ENCODE measurements at places on chromosomes 16 and 17.

DNA sequence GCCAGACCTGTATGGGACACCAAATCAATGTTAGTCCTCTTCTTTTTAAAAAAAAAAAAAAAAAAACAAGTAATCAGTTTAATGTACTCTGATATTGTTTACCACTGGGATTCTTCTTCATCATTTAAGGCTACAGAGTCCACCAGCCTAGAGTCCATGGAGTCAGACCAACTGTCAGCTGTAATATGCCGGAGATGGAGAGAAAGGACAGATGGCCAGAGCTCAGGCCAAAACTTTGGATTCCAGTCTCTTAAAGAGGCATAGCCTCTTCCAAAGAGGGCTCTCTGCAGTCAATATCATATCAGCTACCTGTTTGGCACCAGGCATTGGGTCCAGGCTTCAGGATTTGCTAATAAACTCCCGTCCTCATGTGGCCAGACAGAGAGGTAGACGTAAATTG, 469.6 kb upstream of the HSBP1 start:
- DNase-seq = no peak

DNA sequence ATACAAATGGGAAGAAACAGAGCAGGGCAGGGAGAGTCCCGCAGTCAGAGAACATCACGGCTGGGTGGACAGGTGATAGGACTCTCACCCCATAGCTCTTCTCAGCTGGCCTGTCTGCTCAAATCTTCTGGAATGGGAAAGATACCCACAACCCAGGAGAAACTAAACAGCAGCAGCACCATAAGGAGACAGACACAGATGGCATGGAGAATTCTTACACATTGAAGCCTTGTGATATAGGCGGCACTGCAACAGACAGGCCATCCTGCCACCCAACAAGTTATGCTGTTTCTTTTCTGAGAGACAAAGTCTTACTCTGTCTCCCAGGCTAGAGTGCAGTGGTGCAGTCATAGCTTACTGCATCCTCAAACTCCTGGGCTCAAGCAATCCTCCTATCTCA, 8.6 kb upstream of the ANKRD40CL start:
- DNase-seq = no peak

DNA sequence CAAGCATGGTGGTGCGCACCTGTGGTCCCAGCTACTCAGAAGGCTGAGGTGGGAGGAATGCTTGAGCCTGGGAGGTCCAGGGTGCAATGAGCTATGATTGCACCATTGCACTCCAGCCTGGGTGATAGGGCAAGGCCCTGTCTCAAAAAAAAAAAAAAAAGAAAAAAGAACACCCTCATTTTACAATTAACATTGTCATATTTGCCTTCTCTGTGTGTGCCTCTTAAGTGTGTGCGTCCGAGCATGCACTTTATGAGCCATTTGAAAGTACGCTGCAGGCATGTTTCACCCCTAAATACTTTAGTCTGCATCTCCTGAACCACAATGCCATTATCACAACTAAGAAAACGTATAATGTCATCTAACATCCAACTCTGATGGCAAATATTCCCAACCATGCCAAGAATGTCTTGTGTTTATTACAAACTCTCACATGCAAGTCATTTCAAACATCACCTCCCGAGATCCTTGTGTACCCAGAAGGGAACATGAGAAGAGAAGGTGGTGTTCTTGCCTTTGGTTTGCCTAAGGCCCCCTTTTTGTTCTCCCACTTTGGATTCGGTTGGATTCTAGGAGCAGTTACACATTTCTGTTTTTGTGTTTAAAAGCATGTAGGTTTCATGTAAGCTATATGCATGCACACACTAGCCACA, 38.0 kb downstream of the CDH1 start:
- DNase-seq = no peak

DNA sequence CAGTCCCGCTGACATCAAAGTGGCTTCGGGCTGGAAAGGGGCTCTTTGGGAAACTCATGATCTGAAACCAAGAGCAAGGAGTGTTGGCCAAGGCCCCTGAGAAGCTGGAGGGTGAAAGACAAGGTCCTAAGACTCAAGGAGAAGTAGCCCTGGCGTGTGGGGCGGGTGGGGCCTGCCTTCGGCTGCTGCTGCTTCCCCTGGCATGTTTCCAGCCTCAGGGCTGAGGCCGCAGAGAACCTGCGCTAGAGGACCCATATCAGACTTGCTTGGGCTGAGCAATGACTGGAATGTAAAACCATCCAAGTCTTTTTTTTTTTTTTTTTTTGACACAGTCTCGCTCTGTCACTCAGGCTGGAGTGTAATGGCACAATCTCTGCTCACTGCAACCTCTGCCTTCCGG, 67.5 kb upstream of the GCSH start:
- no peak for DNase-seq

- no peak for DNase-seq
Observed at GRCh38 chr16:4110680-4111079, 5.6 kb downstream of the ADCY9 start.

DNA sequence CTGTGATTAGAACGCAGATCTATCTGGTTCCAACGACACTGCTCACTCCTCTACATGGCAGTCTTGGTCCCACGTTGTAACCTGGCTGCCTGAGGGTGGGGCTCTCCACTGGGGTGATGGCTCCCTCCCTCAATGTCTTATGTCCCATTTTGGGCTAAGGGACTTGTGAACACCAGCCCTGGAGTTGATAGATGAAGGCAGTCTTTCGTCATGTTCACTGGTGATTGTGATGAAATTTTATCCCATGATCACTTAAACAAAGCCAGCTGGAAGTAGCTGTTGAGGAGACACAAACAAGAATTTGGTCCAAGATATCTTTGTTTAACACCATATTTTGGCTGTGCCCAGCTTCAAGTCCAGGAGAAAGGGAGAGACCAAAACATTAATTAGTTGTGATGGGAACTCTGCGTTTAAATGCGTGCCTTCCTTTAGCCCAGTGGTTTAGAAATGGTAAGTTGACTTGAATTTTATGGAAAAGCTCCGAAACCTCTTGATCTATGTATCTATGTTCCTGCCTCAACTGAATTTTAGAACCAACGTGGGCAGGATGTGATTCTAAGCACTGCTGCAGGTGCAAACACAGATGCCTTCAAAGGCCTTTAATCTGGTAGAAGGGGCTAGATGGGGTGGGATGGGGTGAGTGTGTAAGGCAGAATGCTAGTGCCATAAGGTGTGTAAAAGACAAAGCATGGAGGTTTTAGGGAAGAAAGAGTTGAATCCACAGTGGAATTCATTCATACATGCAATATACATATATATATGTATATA, 186.8 kb upstream of the IRX3 start:
- DNase-seq = no peak

GRCh38 chr16:20904507-20905081, 4.0 kb downstream of the LYRM1 start:
- no peak for DNase-seq

DNA sequence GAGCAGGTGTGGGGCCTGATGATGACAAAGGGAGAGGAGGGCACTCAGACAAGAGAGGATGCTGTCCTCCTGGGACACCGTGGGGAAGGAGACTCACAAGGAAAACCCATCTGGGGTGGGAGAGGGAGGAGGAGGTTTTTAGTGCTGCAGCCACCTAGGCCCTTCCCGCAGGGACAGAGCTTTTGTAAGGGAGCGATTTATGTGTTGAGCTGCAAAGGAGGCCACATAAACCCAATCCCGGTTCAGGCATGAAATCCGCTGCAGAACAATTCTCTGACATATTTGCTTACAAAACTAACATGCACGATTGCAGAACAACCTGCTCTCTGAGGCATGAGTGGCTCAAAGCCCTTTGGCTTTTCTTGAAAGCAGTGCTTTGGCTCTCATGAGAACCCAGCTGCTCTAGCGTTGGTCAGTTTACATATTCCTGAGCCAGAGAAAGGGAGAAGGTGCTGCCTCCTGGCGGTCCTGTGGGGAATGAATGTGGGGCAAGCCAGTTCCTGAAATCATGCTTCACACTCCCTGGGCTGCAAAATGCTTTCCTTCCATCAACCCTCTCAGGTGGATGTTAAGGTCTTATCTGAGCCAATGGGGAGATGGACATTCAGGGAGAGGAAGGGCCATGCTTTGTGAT, 122.4 kb upstream of the NLRP1 start:
- DNase-seq = peak; percentile 29

DNA sequence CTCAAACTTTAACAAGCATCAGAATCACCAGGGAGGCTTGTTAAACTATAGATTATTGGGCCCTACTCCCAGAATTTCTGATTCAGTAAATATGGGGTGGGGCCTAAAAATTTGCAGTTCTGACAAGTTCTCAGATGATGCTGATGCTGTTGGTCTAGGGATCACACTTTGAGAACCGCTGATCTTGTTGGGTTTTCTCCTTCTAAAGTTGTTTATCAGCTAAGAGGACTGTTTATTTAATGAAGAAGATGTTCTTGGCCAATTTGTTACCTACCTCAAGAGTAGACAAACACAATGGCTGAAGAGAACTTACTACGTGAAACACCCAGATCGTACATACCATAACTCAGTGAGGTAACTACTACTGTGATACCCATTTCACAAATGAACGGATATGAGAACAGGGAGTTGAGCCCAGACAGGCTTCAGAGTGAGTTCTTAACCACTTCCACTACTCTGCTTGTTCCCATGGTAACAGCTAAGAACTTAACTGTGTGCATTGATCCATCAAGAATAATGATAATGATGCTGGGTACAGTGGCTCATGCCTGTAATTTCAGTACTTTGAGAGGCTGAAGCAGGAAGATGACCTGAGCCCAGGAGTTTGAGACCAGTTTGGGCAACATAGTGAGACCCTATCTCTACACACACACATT, 85.3 kb upstream of the NSRP1 start:
- no peak for DNase-seq

DNA sequence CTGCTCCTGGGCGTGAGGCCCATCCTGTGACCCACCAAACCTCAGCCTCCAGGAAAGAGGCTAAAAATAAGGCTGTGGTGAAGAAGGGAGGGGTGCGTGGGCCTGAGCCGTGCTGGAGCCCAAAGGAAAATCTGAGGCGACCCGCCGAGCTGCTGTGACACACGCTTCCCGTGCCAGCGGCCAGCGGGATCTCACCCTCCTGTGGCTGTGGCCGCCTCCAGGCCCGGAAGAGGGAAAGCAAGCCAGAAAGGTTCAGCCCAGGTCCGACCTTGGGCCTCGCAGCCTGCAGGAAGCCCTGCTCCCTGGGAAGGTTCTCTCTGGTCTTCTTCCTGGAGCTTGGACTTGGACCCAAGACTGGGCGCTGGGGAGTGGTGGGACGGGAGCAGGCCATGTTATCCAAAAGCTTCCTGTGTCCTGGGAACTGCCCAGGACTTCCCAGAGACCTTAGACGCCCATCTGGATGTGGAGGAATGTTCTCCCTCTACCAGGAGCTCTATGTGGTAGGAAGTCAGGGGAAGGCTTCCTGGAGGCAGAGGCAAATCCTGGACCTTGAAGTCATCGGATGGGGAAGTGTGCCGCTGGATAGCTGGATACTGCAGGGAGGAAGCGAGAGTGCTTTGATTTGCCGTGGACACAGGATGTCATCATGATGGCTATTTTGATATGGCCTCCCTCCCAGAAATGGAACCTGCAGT, 11.4 kb downstream of the SPNS2 start:
- no peak for DNase-seq

GRCh38 chr17:60169921-60170817, 20.4 kb downstream of the CA4 start:
- peak; percentile 15 for DNase-seq

Data from stimulated activated CD4-positive, alpha-beta T cell treated with anti-CD3 and anti-CD28 coated beads, Interleukin-4, amount 100 ng/mL, for 4 hours (primary cell).